D721Med (cell line): ENCODE measurements at places on chromosomes 3 and 15.

GRCh38 chr3:15535732-15536131 is 14.2 kb upstream of the COLQ start:
- DNase-seq: no peak

DNA sequence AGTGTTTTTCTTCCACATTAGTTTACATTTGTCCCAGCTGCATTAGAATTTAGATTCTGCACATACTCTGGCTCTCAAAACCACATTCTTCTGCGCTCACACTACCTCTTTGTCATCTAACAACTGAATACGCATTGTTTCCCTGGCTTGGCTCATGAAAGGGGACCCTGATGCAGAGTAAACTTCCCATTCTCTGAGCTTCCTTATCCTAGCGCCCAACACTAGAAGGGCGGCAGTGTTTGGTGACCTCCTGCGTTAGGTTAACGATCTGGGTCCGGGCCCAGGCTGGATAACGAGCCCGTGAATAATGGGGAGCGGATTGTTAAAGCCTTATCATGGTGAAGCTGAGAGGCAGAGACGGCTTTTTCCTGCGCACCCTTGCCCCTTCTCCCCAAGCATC is 63.9 kb downstream of the ETV5 start:
- no peak for DNase-seq

DNA sequence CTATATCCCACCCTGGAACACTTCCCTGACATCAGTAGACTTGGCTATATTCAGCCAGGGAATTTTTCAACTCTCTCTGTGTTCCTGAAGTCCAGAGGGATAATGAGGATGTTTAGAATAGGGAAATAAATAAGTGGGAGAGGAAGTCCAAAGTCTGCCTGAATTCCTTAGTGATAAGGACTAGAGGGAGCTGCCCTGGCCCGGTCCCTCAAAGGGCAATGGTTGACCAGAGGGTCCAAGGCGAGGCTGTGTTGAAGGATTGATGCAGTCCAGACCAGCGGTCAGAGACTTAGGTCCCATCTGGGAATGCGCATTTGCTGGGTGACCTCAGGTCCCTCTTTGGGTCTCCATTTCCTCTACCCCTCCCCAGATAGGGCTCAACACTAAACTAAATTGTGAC is 7.9 kb downstream of the VIPR1 start:
- no peak for DNase-seq

- no peak for DNase-seq
Measured at GRCh38 chr15:67158367-67158766, 93.0 kb downstream of the SMAD3 start.

GRCh38 chr3:127624063-127624462 is 4.9 kb upstream of the PODXL2 start:
- no peak for DNase-seq
